Stimulated activated CD8-positive, alpha-beta memory T cell treated with anti-CD3 and anti-CD28 coated beads, Interleukin-2, amount 100 ng/mL, for 48 hours (primary cell): ENCODE measurements at places on chromosomes 4 and X.

DNA sequence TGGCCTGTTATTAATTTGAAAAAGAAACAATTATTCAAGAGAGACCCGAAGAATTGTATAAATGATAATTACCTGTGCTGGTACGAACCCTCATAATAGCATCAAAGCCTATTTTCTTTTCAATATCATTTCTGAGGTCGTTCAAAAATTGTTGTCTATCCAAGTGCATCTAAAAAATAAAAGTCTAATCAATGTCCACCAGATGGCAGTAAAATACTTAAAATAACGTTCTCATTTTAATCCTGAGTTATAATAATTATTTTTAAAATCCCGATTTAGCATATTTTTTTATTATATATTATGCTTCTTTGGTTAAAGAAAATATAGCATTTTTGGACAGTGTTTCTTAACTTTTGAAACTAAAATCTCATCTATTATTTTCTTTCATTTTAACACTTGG is 55.7 kb downstream of the METTL14 start:
- no peak for DNase-seq

DNA sequence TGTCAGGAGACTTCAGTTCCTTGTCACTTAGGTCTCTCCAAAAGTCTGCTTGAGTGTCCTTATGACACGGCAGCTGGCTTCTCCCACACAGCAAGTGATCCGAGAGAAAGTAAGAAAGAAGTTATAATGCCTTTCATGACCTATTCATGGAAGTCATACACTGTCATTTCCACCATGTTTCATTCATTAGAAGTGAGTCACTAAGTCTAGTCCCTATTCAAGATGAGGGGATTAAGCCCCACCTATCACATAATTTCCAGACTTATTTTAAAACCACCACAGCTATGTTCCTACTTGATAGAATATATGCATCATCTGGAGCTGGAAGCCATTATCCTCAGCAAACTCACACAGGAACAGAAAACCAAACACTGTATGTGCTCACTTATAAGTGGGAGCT is 25.2 kb upstream of the COL25A1 start:
- no peak for DNase-seq

DNA sequence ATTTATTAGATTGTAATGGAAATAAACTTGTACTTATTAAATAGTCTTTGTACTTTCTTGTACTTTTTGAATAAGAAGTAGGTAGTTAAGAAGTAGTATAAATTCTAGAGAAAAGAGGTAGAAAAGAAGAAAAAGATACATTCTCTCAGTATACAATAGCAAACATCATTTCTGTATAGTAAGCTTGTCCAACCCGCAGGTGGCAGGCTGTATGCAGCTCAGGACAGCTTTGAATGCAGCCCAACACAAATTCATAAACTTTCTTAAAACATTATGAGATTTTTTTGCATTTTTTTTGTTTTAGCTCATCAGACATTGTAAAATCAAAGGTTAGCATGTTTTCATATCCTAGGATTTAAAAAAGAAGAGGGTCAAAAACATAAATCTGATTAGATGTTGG is 441.6 kb downstream of the DTHD1 start:
- no peak for DNase-seq

- no peak for DNase-seq
These were observed 186.4 kb downstream of the BCOR start for GRCh38 chrX:39911278-39911897.

- no peak for DNase-seq
These were observed 81.0 kb upstream of the KLF3 start for GRCh38 chr4:38582889-38583470.

- DNase-seq = no peak
These were observed 18.0 kb upstream of the RHOXF2 start for GRCh38 chrX:120140293-120140981.

DNA sequence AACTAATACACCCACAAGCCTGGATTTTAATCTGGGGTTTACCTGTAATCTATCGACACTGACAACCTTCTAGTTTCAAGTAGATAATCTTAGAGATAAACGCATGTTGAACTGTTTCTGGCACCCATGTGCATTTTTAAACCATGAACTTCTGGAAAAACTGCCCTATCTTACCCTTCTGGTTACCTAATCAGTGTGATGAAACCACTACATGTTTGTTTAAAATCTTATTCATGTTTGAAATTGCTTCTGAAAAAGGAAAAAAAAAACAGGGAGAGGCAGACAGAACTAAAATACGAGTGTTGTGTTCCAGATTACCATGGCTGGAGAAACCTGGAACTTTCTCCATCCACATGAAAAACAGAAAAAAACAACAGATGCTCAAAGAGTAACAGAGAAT is 139.3 kb downstream of the MID1IP1 start:
- DNase-seq = no peak

GRCh38 chr4:101794806-101795205 is 4.3 kb downstream of the BANK1 start:
- no peak for DNase-seq

DNA sequence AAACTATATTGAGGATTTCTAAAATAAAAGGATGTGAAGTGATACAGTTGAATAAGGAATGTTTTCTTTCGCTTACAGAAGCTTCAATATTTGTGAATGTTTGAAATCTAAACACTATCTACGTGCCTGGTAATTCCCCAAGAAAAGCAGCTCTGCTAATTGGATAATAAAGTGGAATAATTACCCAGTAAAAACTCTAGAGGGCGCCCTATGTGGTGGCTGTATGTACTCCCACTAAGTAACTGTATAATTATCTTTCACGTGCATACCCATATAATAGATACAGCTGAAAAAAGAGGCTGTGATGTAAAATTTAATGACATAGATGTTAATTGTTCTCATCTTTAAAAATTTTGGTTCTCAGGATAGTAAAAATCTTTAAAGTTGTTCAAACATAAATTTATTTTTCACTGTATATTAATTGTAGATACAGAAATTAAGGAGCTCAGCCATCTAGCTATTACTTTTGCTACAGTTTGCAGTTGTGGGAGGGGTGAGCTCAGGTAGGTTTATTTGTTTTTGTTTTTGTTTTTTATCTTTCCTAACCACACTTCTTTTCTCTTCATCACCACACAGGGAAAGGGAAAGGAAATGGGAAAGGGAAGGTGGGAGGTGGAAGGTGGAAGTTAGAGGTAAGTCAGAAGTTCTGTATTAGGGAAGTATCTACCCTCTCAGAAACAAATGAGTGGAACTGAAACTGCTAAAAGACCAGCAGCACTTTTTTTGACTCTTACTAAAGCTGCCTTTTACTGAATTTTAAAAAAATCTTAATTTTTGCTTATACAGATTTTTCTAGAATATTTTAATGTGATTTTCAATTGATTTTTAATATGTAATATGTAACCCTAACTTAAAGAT is 151.7 kb upstream of the RPS6KA6 start:
- no peak for DNase-seq

- DNase-seq = no peak
These were observed 76.9 kb upstream of the PPARGC1A start for GRCh38 chr4:23966725-23967124.
